ENCODE measurements at places on chromosomes 1 and 21. TPM values are rescaled to one million over a fixed set of nuclear protein-coding genes. Genes with fewer than 3 reads are reported as not detected.
A peak's percentile ranks its signal among the peaks of the same experiment; 100 is the strongest.

OR2L3 gene
- total RNA-seq = not detected

GJB3 gene
- total RNA-seq = not detected

CD5L gene
- not detected for total RNA-seq

LYPD8 gene
- total RNA-seq = not detected

MEX3A gene
- total RNA-seq = 0.99 TPM

ATAD3B gene
- 16.6 TPM for total RNA-seq

TRAF5 gene
- 37.6 TPM for total RNA-seq

NTMT2 gene
- not detected for total RNA-seq

PLEKHA6 gene
- total RNA-seq = 10.9 TPM

AMY1C gene
- 0.66 TPM for total RNA-seq

GRCh38 chr1:202197653-202198365, 4.2 kb downstream of the LGR6 start:
- H3K27ac ChIP-seq = no peak overlapping the region
- DNase-seq = no peak
- no peaks in the 10 kb centered on the region for H3K36me3 ChIP-seq
- no peak overlapping the region for H3K4me3 ChIP-seq
- H3K27me3 ChIP-seq = peaks cover 11% of the 10 kb centered on the region
- H3K4me1 ChIP-seq = peaks cover 13% of the 10 kb centered on the region

- H3K27ac ChIP-seq = peak overlapping the region; percentile 90
- H3K4me3 ChIP-seq = no peak overlapping the region
- DNase-seq = no peak
Measured at GRCh38 chr1:94235189-94236012, 2.0 kb downstream of the ARHGAP29 start.

DNA sequence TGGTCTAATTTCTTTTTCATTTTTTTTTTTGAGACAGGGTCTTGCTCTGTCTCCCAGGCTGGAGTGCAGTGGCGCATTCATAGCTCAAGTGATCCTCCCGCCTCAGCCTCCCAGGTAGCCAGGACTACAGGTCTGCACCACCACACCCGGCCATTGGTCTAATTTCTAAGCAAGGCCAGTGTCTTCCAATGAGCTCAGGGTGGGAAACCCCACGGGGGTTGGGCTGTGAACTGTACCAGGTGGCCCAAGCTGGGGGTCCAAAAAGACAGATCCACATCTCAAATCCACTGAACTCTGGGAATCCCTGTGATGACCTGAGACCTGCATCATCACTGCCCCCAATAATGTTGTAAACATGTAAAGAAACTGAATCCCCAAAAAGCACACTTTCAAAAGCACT, 79.5 kb downstream of the BCAR3 start:
- peaks cover 22% of the 10 kb centered on the region for H3K4me1 ChIP-seq
- DNase-seq = no peak
- no peak overlapping the region for H3K27ac ChIP-seq
- H3K4me3 ChIP-seq = no peak overlapping the region

DNA sequence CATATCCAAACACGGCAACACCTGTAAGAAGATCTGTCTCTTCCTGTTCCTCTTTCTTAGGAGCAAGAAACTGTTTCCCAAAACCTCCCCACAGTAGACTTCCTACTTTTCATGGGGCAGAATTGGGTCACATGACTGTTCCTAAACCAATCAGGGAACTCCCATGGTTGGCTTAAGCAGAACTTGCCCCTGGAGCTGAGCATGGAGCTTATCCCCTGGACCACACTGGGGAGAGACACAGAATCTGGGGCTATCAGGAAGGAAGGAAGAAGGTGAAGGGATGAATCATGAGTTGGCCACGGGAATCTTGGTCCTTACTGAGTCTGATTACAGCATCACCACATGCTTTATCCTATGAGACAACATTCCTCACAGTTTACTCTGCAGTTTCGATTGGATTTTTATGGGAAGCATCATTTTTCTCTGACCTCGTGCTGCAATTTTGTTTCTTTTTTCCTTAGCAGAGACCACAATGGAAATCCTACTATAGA, 81.8 kb downstream of the CDC7 start:
- H3K27ac ChIP-seq = no peak overlapping the region
- DNase-seq = no peak
- no peak overlapping the region for H3K4me3 ChIP-seq
- no peaks in the 10 kb centered on the region for H3K36me3 ChIP-seq
- no peaks in the 10 kb centered on the region for H3K27me3 ChIP-seq
- no peaks in the 10 kb centered on the region for H3K4me1 ChIP-seq

DNA sequence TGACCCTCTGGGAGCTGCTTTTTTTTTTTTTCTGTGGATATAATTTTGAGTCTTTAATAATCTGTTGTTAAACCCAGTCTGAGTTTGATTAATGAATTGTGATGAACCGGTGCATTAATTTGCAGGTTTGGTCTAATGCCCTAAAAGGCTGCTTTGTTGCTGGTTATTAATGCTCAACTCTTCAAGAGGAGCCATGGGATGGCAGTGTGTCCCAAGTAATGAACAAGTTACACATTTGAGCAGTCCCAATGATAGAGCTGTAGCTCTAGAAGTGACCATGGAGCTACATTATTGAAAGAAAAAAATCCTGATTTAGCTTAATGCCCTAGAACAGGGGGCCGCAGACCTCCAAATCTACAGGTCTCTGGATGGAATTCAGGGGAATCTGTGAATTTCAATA, 53.1 kb downstream of the RWDD3 start:
- no peaks in the 10 kb centered on the region for H3K27me3 ChIP-seq
- no peak overlapping the region for H3K27ac ChIP-seq
- no peak for DNase-seq
- H3K36me3 ChIP-seq = no peaks in the 10 kb centered on the region
- no peaks in the 10 kb centered on the region for H3K4me1 ChIP-seq

DNA sequence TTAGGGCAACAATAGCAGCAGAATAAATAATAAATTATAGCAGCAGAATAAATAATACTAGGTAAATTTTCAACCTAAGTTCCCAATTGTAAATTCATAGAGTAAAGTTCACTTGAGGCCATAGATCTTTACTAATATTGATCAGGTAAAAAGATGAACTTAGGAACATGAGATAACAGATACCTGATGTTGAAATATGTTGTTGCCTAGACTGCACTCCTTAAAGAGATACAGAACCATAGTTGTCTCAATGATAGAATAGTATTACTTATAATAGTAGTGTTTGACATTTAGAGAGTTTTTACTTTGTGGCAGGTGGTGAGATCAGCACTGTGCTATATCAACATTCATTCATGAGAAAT, 378 bp upstream of the F13B start:
- no peaks in the 10 kb centered on the region for H3K27me3 ChIP-seq
- H3K27ac ChIP-seq = no peak overlapping the region
- DNase-seq = no peak
- H3K4me1 ChIP-seq = no peaks in the 10 kb centered on the region
- H3K36me3 ChIP-seq = no peaks in the 10 kb centered on the region

GRCh38 chr1:46816930-46817329, 18.1 kb downstream of the CYP4B1 start:
- H3K36me3 ChIP-seq = no peaks in the 10 kb centered on the region
- H3K27me3 ChIP-seq = no peaks in the 10 kb centered on the region
- no peaks in the 10 kb centered on the region for H3K4me1 ChIP-seq

DNA sequence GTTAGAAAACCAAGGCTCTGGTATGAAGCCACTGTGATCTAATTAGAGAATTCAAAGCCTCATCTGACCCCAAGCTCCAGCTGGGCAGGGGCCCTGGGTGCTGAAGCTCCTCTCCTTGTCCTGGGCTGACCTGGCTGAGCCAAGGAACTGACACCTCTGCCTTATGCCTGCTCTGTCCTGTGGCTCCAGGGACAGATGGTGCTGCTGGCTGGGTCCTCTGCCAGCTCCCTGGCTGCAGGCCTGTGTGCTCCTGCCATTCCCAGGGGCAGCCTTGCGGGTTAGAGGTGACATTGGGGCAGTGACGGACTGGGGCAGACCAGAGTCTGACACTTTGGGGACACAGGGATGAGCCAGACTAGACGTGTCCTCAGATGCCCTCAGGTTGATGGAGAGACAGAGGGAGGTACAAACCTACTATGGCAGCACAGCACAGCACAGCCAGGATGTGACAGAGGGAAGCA, 11.8 kb downstream of the ACOT11 start:
- H3K27ac ChIP-seq = no peak overlapping the region
- H3K4me3 ChIP-seq = no peak overlapping the region
- DNase-seq = no peak
- H3K36me3 ChIP-seq = no peaks in the 10 kb centered on the region

DNA sequence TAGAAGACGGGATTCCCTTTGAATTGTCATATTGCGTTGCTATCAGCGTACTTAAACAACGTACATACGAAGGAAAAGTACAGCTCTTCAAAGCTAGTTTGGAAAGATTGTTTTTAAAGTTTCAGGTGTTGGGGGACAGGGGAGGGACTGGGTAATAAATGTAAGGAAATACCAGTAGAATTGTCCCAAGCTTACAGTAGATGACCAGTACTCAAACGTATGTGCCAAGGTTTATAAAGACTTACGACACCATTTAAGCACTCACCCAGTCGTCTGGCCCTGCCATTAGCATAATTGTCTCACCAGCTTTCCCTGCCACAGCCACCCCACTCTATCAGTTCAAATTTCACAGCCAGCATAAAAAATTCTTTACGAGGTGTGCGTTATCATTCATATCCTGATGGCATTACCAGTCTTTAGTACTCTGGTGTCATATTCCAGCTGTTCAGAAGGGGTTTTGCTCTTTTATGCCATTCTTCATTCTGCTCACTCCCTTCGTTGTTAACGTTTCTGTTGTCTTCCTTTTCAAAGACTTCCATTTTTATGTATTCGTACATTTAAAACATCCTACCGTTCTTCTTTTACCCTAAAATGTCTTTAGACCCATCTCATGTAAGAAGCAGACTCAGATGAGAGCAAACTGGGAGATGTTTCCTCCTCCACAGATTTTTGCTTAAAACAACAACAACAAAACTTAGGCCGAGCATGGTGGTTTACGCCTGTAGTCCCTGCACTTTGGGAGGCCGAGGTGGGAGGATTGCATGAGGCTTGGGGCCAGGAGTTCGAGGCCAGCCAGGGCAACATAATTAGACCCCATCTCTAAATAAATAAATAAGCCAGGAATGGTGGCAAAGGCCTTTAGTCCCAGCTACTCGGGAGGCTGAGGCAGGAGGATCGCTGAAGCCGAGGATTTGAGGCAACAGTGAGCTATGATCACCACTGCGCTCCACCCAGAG, 1.0 kb upstream of the HP1BP3 start:
- peak; percentile 27 for DNase-seq
- no peaks in the 10 kb centered on the region for H3K36me3 ChIP-seq
- no peak overlapping the region for H3K4me3 ChIP-seq

DNA sequence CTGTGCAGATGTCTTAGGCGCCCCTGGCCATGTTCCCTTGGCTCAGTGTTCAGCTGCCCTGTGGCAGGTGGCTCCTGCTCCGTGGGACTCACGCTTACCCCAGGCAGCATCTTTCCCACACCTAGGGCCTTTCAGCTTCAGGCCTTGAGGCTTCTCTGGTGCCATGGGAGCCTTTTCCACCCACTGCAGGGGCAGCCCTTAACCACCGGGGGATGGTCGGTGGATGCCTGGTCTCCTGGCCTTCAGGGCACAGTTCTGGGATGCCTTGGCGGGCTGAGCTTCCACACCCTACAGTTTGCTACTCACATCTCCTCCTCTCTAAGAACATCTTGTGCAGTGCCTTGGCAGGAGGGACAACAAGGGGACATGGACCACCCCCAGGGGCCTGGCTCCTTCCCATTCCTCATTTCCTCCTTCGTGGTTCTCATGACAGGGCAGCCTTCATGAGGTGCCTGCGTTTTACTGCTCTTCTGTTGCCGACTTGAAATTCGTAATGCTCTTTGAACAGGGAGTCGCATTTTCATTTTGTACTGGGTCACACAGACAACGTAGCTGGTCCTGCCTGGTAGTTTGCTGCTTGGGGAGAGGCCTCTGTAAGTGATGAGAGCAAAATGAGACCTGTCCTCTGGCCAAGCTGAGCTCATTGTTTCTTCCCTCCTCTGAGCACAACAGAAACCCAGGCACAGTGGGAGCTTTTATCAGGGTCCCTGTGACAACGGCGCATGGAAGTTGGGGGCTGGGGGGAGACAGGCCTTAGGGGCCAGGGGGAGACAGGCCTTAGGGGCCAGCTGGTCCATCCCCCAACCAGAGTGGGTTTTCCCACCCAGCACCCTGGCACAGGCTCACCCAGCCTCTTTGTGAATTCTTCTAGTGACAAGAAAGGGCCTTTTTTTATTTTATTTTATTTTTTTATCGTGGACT, 62.0 kb upstream of the NEK2 start:
- peaks cover 23% of the 10 kb centered on the region for H3K4me1 ChIP-seq
- no peak for DNase-seq
- no peaks in the 10 kb centered on the region for H3K36me3 ChIP-seq

DNA sequence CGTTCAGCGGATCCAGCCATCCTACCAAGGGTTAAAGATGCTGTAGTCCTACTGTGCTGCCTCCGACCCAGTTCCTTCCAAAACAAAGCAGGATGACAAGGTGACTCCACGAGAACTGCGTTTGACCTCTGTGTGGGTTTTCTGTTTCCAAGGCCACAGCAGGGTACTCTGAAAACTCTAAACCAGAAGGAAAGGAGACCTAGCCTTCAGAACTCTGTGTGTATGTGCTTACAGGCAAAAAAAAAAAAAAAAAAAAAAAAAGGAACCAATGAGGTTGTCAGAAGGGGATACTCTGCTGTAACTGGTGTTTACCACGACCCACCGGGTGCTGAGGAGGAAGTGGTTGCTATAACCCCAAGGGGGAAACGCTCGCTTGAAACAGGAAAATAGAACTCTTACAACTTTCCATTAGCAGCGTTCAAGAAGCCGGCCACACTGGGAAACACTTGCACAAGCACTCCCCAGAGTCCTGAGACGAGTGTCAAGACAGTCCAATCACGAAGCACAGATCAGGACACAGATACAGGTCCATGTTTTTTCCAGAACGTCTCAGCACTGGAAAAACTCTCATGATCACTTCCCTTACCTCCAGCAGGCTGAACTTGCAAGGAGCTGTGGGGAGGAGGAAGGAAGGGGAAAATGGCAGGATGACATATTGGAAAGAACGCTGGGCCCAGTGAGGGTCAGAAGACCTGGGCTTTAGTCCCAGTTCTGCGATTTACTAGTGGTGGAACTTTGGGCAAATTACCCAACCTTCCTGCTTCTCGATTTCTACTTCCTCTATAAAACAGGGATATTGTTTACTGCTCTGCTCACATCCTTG, 64.0 kb downstream of the ITPKB start:
- peaks cover 5% of the 10 kb centered on the region for H3K4me1 ChIP-seq
- H3K27ac ChIP-seq = no peak overlapping the region
- H3K36me3 ChIP-seq = no peaks in the 10 kb centered on the region
- DNase-seq = peak; percentile 75
- H3K27me3 ChIP-seq = no peaks in the 10 kb centered on the region

GRCh38 chr1:67522001-67522441, 91.8 kb upstream of the SERBP1 start:
- H3K27ac ChIP-seq = no peak overlapping the region
- no peak overlapping the region for H3K4me3 ChIP-seq
- no peaks in the 10 kb centered on the region for H3K27me3 ChIP-seq
- H3K4me1 ChIP-seq = no peaks in the 10 kb centered on the region

GRCh38 chr1:8813991-8814390, 3.4 kb downstream of the RERE start:
- no peak overlapping the region for H3K4me3 ChIP-seq
- DNase-seq = no peak
- no peaks in the 10 kb centered on the region for H3K36me3 ChIP-seq
- H3K27me3 ChIP-seq = no peaks in the 10 kb centered on the region
- H3K27ac ChIP-seq = no peak overlapping the region

All from body of pancreas (tissue), 4 donors.